Glutamatergic neuron (in vitro differentiated cells): ENCODE measurements at places on chromosomes 12 and 14. TPM values are rescaled to one million over a fixed set of nuclear protein-coding genes. Genes with fewer than 3 reads are reported as not detected.

TULP3 gene
- 12.5 TPM for total RNA-seq

KERA gene
- total RNA-seq, result not detected

SLC35F4 gene
- total RNA-seq, result not detected

SRRM4 gene
- total RNA-seq, result 183 TPM

TTC5 gene
- 37.4 TPM for total RNA-seq

CLEC1B gene
- not detected for total RNA-seq

ADAM21 gene
- total RNA-seq, result not detected

IFNG gene
- not detected for total RNA-seq

SLC8A3 gene
- 9.8 TPM for total RNA-seq

IAPP gene
- not detected for total RNA-seq

MYBPC1 gene
- not detected for total RNA-seq

STAC3 gene
- 12.1 TPM for total RNA-seq

CIROP gene
- total RNA-seq, result not detected

MDM1 gene
- total RNA-seq, result 7.9 TPM

KRT73 gene
- total RNA-seq, result not detected

BCL11B gene
- total RNA-seq, result 2.6 TPM

GLIPR1L2 gene
- total RNA-seq, result not detected

PROX2 gene
- not detected for total RNA-seq

DEGS2 gene
- total RNA-seq, result 0.34 TPM

TPI1 gene
- 663 TPM for total RNA-seq

SPX gene
- total RNA-seq, result not detected

TMEM30B gene
- not detected for total RNA-seq

IL31 gene
- not detected for total RNA-seq

ZC2HC1C gene
- total RNA-seq, result 3.2 TPM

DYRK4 gene
- total RNA-seq, result 6.7 TPM

CPM gene
- total RNA-seq, result not detected

GARIN6 gene
- total RNA-seq, result not detected

IGFBP6 gene
- not detected for total RNA-seq

INHBC gene
- not detected for total RNA-seq

TMEM132D gene
- total RNA-seq, result 16.5 TPM
